ENCODE measurements at places on chromosomes 1 and 21. TPM values are rescaled to one million over a fixed set of nuclear protein-coding genes. Genes with fewer than 3 reads are reported as not detected.

CAPN8 gene
- not detected for total RNA-seq

KCNE2 gene
- 0.39 TPM for total RNA-seq

DNA sequence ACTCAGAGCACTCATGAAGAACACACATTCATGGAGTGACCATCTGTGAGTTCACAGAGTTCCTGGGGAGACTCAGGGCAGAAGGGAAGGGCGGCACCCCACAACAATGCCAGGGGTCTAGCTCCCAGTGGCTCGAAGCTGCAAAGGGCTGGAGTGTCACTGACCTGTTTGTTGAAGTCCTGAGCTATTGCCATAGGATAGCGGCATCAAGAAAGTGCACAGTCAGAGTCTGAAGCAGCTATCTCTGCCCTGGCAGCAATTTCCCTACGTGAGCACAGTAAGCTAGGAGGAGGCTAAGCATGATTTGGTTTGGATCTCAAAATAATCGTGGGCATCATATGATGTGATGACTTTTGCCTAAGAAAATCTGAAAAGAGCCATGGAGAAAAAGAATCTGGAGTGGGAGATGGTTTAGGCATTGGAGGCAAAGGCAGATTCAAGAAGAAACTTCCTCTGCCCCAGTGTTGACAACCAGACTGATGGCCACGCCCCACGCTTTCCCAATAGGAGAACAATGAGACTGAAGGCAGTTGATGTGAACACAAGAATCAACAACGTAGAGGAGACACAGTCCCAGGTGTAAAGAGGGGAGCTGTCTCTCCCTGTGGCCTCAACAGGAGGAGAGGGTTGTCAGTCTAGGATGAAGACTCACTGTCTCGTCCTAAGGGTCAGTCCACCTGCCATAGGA lies 100.0 kb upstream of the SLC25A33 start:
- H3K27me3 ChIP-seq: no peaks in the 10 kb centered on the region
- no peak overlapping the region for H3K4me3 ChIP-seq
- no peak for DNase-seq
- H3K27ac ChIP-seq: no peak overlapping the region
- peaks cover 73% of the 10 kb centered on the region for H3K4me1 ChIP-seq

GRCh38 chr1:29599071-29599470 lies 362.7 kb downstream of the PTPRU start:
- no peak overlapping the region for H3K27ac ChIP-seq
- no peak for DNase-seq
- H3K27me3 ChIP-seq: no peaks in the 10 kb centered on the region
- no peak overlapping the region for H3K4me3 ChIP-seq
- H3K36me3 ChIP-seq: no peaks in the 10 kb centered on the region

DNA sequence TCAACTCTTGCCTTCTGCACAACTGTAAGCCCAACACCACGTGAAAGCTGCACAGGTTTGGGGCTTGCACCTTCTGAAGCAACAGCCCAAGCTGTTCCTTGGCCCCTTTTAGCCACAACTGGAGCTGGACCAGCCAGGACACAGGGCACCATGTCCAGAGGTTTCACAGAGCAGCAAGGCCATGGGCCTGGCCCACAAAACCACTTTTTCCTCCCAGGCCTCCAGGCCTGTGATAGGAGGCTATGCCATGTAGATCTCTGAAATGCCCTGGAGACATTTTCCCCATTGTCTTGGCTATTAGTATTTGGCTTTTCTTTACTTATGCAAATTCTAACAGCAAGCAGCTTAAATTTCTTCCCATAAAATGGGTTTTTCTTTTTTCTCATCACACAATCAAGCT lies 126.1 kb downstream of the SLC44A5 start:
- peaks cover 14% of the 10 kb centered on the region for H3K36me3 ChIP-seq
- DNase-seq: no peak
- no peaks in the 10 kb centered on the region for H3K4me1 ChIP-seq
- H3K4me3 ChIP-seq: no peak overlapping the region
- no peaks in the 10 kb centered on the region for H3K27me3 ChIP-seq

DNA sequence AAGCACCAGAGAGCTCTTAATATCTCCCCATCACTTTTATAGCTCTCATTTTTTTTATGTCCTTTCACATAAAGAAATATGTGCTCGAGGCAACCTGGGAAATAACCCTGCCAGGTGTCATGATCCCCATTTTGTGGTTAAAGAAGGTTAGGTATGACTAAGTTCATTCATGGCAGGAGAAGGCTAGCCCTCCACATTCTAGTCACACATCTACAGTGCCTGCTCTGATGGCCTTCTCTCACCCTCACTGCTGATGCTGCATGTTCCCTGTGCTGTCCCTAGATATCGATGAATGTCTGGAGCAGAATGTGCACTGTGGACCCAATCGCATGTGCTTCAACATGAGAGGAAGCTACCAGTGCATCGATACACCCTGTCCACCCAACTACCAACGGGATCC lies 187.5 kb downstream of the TPR start:
- H3K36me3 ChIP-seq: peaks cover 7% of the 10 kb centered on the region
- H3K4me3 ChIP-seq: no peak overlapping the region
- H3K4me1 ChIP-seq: peaks cover 8% of the 10 kb centered on the region
- H3K27me3 ChIP-seq: no peaks in the 10 kb centered on the region
- no peak for DNase-seq

CGN gene
- 7.2 TPM for total RNA-seq

GRCh38 chr1:112044745-112045144 lies 55.3 kb upstream of the KCND3 start:
- no peaks in the 10 kb centered on the region for H3K36me3 ChIP-seq
- no peaks in the 10 kb centered on the region for H3K4me1 ChIP-seq
- peaks cover 43% of the 10 kb centered on the region for H3K27me3 ChIP-seq
- H3K27ac ChIP-seq: no peak overlapping the region
- no peak overlapping the region for H3K4me3 ChIP-seq

RHCE gene
- total RNA-seq: not detected

GSTM5 gene
- 0.23 TPM for total RNA-seq

GRCh38 chr1:11790880-11791715 lies 14.7 kb downstream of the MTHFR start:
- H3K27ac ChIP-seq: peak overlapping the region; percentile 73
- DNase-seq: no peak
- H3K36me3 ChIP-seq: no peaks in the 10 kb centered on the region
- H3K4me1 ChIP-seq: no peaks in the 10 kb centered on the region
- no peaks in the 10 kb centered on the region for H3K27me3 ChIP-seq

DNA sequence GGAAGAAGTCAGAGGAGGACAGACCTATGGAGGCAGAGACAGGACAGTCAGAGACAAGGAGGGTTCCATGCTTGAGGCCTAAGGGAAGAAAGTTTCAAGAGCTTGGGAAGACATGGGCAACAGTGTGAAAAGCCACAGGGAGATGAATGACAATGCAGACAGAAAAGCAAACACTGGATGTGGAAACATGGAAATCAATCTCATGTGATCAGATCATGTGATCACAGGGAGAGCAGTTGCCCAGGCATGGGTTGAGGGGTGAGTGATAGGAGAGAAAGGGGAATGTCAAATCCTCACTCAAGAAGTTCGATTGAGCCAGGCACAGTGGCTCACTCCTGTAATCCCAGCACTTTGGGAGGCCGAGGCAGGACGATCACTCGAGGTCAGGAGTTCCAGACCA lies 17.2 kb downstream of the PTAFR start:
- no peak overlapping the region for H3K4me3 ChIP-seq
- H3K36me3 ChIP-seq: no peaks in the 10 kb centered on the region
- H3K4me1 ChIP-seq: peaks cover 7% of the 10 kb centered on the region
- H3K27ac ChIP-seq: no peak overlapping the region
- no peak for DNase-seq

PRDM16 gene
- 11.7 TPM for total RNA-seq

- DNase-seq: no peak
- peaks cover 6% of the 10 kb centered on the region for H3K4me1 ChIP-seq
- no peaks in the 10 kb centered on the region for H3K36me3 ChIP-seq
- H3K27me3 ChIP-seq: peaks cover 4% of the 10 kb centered on the region
- H3K4me3 ChIP-seq: no peak overlapping the region
These were observed 14.6 kb downstream of the NGF start for GRCh38 chr1:115323366-115324004.

FLG2 gene
- total RNA-seq: not detected

DNA sequence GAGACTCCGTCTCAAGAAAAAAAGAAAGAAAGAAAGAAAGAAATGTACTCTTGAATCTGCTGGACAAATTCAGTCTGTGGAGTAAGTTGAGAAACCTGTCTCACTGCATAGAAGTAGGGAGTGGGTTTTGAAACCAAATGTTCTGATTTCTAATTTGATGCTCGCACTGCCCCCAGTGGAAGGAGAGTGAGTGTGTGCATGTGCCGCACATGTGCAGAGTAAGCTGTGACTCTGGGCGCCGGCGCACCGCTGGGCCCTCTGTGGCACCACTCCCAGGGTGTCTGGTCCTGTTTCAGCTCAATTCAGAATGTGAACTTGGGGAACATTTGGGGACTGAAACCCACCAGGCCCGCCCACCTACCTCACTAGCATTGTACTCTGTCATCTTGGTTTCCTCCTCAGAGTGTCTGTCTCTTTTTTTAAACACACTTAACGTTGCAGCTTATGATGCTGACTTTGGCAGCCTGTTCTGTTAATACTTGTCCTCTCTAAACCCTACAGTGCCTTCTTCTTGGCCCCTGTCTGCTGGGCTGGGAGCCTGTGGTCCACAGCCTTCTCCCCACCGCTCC lies 104.6 kb downstream of the CACNA1E start:
- no peak overlapping the region for H3K4me3 ChIP-seq
- H3K27ac ChIP-seq: no peak overlapping the region
- H3K27me3 ChIP-seq: peaks cover 15% of the 10 kb centered on the region
- no peak for DNase-seq

DNA sequence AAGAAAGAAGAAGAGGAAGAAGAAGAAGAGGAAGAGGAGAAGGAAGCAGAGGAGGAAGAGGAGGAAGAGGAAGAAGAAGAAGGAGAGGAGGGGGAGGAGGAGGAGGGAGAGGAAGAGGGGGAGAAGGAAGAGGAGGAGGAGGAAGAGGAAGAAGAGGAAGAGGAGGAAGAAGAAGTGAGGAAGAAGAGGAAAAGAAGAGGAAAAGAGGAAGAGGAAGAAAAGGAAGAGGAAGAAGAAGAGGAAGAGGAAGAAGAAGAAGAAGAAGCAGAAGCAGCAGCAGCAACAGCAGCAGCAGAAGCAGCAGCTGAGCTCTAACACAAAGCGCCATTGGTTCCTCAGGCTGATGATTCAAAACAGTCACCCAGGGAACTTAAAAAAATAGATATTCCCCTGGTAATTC lies 34.0 kb downstream of the DNAI4 start:
- H3K36me3 ChIP-seq: peaks cover 9% of the 10 kb centered on the region
- no peak overlapping the region for H3K27ac ChIP-seq
- H3K27me3 ChIP-seq: no peaks in the 10 kb centered on the region
- no peak overlapping the region for H3K4me3 ChIP-seq

SYTL1 gene
- 0.72 TPM for total RNA-seq

SLC44A3 gene
- total RNA-seq: 0.77 TPM

ERG gene
- total RNA-seq: 0.61 TPM

DNA sequence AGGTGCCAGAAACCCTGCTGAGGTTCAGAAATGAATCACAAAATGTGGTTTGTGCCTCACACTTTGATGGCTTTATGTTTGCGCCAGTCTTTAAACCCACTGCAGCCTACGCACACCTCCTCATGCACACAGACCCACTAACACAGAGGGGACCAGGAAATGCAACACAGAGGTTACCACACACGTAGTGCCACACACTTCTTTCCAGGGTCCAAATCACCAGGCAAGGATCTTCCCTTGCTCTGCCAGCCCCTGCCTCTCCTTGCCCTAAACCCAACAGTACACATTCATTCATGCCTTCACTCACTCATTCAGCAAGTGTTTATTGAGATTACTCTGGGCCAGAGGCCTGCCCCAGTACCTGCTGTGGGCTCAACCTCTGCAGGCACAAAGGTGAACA lies 17.5 kb downstream of the MAB21L3 start:
- H3K27ac ChIP-seq: no peak overlapping the region
- no peaks in the 10 kb centered on the region for H3K27me3 ChIP-seq

GNG12 gene
- total RNA-seq: 18.4 TPM

- no peaks in the 10 kb centered on the region for H3K4me1 ChIP-seq
- H3K4me3 ChIP-seq: no peak overlapping the region
- no peaks in the 10 kb centered on the region for H3K27me3 ChIP-seq
- DNase-seq: no peak
These were observed 34.9 kb downstream of the ETS2 start for GRCh38 chr21:38840456-38841300.

- H3K27me3 ChIP-seq: no peaks in the 10 kb centered on the region
- H3K36me3 ChIP-seq: no peaks in the 10 kb centered on the region
- no peaks in the 10 kb centered on the region for H3K4me1 ChIP-seq
- H3K4me3 ChIP-seq: no peak overlapping the region
- H3K27ac ChIP-seq: no peak overlapping the region
- DNase-seq: no peak
These were observed 323.3 kb upstream of the DEPDC1 start for GRCh38 chr1:68820151-68820550.

GRCh38 chr1:34845131-34845901 lies 14.2 kb downstream of the SMIM12 start:
- H3K27ac ChIP-seq: peak overlapping the region; percentile 99
- DNase-seq: no peak
- peaks cover 10% of the 10 kb centered on the region for H3K36me3 ChIP-seq
- peaks cover 79% of the 10 kb centered on the region for H3K4me1 ChIP-seq

OLFML2B gene
- total RNA-seq: 5.8 TPM

GRCh38 chr21:42002421-42002958 lies 7.7 kb downstream of the ZBTB21 start:
- no peak for DNase-seq
- H3K36me3 ChIP-seq: peaks cover 33% of the 10 kb centered on the region
- H3K27ac ChIP-seq: no peak overlapping the region
- peaks cover 4% of the 10 kb centered on the region for H3K4me1 ChIP-seq
- no peaks in the 10 kb centered on the region for H3K27me3 ChIP-seq

GRCh38 chr1:193310564-193310963 lies 124.2 kb upstream of the B3GALT2 start:
- DNase-seq: no peak
- H3K36me3 ChIP-seq: no peaks in the 10 kb centered on the region
- H3K27me3 ChIP-seq: no peaks in the 10 kb centered on the region

GRCh38 chr1:2326524-2326923 lies 64.8 kb downstream of the MORN1 start:
- peak overlapping the region; percentile 89 for H3K27ac ChIP-seq
- peaks cover 21% of the 10 kb centered on the region for H3K27me3 ChIP-seq
- H3K36me3 ChIP-seq: peaks cover 3% of the 10 kb centered on the region
- H3K4me1 ChIP-seq: peaks cover 13% of the 10 kb centered on the region

- H3K4me3 ChIP-seq: no peak overlapping the region
- H3K4me1 ChIP-seq: no peaks in the 10 kb centered on the region
- DNase-seq: no peak
- H3K36me3 ChIP-seq: no peaks in the 10 kb centered on the region
- H3K27me3 ChIP-seq: no peaks in the 10 kb centered on the region
These were observed 15.5 kb upstream of the JAK1 start for GRCh38 chr1:64981601-64982533.

DNA sequence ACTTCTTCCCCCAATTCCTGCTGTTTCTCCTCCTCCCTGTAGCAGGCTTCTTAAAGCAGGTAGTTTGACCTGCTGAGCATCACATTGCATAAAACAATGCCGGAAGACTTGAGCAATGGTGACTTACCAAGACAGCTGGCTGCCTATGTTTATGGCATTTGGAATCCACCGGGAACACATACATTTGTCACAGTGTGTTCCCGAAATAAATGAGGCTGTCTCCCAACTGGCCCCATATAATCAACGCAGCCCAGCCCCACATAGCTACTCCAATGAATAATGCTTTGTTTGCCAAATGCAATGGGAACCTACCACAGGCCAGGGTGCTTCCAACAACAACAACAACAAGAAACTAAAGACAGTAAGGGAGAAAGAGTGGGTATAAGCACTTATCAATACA lies 186.1 kb upstream of the MAP1LC3C start:
- H3K27ac ChIP-seq: no peak overlapping the region
- no peaks in the 10 kb centered on the region for H3K36me3 ChIP-seq
- DNase-seq: no peak

GRCh38 chr1:89291276-89291675 lies 18.6 kb upstream of the GBP5 start:
- H3K27ac ChIP-seq: no peak overlapping the region
- H3K4me1 ChIP-seq: no peaks in the 10 kb centered on the region
- no peak overlapping the region for H3K4me3 ChIP-seq
- DNase-seq: no peak
- H3K36me3 ChIP-seq: no peaks in the 10 kb centered on the region

Data from neural crest cell (in vitro differentiated cells).